NCI-H146 (cell line): ENCODE measurements at places on chromosomes 1 and 21.

DNA sequence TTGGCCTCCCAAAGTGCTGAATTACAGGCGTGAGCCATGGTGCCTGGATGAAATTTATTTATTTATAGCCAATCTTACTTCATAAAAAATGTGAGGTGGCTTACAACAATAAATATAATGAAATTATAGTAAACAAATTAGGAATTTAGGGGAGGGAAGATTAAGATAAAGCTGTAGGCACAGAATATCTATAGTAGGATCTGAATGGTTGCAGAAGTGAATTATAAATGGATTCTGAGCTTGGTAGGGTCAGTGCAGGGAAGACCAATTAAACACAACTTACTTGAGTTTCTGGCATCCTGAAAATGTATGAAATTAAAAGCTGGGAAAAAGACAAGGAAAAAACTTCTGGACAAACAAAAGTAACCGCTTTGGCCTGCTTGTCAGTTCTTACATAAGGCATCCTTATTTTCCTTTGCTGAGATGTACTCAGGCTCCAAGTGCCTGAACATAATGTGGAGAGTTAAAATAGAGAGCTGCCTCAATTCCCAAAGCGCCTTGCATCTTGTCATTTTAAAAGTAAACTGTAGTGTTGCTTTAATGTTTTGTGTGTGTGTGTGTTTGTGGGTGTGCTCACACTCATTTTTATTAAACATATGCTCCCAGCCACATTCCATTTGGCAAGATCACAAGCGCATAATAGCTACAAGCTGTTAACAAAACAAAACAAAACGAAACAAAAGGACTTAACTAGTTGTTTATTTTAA is 247.3 kb downstream of the S1PR1 start:
- DNase-seq, result no peak

DNA sequence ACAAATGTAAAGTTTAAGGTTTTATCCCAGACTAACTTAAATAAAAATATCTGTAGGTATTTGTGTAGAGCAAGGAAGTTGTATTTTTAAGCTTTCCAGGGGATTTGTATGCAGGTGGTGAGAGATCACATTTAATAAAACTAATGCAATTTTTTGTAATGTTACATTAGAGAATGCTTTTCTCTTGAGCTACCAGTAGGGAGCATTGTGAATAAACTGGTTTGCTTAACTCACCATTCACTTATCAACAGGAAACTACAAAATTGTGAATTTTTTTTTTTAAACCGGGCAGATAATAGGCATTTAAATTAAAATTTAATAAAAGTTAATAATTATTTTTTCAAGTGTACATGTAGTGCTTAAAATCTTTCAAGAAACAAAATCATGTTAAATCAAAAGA is 78.6 kb downstream of the IVNS1ABP start:
- DNase-seq, result no peak

DNA sequence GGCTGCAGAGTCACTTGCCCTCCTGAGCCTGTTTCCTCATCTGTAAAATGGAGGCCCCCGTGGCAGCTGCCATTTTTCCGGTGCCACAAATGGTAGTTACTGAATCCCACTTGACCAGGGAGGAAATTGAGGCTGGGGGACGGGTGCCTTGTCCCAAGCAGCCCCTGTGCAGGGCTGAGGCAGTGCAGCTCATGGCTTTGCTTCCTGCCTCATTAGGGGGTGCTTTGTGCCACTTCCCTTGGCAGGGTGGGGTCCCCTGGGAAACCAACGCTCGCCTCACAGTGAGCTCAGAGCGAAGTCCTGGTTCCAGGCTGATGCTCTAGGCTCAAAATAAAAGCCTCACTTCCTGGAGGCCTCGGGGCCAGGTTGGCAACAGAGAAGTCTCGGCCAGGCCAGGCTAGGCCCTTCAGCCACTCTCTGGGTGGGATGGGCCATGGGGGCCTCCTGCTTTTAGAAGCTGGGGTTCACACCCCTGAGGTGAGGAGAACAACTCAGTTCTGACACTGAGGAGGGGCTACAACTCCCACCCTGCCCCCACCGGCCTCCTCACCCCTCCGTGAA is 6.8 kb downstream of the LAPTM5 start:
- no peak for DNase-seq

DNA sequence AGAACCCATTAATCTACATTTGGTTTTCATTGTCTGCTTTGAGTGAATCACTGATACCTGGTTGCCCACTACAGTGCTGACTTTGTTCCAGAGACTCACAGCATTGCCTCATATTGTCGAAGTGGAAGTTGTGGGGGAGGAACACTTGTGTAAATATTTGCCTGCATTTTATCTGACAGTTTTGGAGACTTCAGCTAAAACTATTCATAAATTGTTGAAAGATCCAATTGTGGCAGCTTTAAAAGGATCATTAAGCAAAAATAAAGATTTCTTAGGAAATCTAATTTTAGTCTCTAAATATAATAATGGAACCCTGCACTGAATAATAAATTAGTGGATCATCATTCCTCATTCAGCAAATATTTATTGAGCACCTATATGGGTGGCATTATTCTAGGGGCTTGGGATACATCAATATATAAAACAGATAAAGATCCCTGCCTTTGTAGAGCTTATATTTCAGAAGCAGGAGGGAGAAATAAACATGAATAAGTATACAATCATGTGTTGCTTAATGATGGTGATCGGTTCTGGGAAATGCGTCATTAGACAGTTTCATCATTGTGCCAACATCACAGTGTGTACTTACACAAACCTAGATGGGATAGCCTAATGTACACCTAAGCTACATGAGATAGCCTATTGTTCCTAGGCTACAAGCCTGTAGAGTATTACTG is 73.5 kb downstream of the OSBPL9 start:
- peak; percentile 64 for DNase-seq

DNA sequence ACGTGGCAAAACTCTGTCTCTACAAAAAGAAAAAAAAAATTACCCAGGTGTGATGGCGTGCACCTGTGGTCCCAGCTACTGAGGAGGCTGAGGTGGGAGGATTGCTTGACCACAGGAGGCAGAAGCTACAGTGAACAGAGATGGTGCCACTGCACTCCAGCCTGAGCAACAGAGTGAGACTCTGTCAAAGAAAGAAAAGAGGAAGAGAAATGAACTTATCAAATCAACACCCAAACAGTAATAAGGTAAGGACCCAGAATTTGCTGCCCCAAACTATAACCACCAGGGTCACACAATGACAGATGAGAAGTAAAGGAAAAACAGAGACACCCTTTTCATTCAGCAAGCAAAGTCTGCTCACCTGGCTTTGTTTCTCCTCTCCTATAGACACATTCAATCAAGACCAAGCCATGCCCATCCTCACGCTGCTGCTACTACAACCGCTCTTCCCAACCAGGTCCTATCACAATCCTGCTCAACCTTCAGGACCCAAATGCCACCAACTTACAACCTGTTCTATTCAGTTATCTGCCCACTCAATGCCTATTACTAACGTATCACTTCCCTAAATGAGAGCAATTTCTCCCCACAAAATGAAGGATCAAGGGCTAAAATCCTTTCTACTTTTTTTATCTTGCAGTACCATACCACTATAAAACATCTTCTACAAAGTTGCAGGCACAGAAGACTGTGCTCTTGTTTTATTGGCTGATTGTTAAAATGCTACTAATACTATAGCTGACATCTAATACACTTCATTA is 183.5 kb downstream of the RERE start:
- DNase-seq, result no peak

DNA sequence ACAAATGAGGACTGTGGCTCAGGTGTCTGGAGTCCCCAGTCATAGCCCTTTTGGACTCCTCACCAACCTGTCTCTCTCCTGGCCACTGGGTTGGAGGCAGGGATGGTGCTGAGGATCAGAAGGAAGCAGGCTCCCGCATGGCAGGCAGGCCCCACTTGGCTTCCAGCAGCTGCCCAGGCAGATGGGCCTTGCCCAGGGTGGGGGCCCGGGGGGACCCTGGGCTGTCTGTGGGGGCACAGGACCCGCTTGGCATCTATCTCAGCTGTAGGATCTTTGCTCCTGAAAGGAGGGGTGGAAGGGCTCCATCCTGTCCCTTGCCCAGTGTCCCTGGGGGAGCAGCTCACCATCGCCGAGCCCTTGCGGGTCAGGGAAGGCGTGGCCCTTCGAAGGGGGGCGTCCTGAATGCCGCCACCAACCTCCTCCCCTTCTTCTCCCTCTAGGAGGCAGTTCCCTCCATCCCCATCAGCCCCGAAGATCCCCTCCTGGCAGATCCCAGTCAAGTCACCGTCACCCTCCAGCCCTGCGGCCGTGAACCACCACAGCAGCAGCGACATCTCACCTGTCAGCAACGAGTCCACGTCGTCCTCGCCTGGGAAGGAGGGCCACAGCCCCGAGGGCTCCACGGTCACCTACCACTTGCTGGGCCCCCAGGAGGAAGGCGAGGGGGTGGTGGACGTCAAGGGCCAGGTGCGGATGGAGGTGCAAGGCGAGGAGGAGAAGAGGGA is 154.5 kb downstream of the PEX14 start:
- DNase-seq, result no peak

DNA sequence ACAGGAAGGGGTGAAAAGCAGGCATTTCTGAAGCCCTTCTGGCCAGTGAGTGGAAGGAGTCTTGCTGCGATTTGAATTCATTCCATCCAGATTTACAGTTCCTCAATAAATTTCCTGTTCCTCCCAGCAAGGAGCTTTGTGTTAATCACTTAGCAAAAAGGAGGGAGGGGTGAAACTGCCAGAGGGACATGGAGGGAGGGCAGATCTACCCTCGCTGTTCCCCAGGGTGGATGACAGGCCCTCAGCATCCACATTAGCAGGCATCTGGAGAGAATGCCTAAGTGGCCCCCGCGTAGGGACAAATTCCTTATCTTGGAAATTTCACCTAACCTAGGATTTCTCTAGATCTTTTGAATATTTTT is 1.2 kb downstream of the ETV3 start:
- peak; percentile 28 for DNase-seq

GRCh38 chr21:21508859-21509258 is 510.6 kb downstream of the NCAM2 start:
- no peak for DNase-seq

DNA sequence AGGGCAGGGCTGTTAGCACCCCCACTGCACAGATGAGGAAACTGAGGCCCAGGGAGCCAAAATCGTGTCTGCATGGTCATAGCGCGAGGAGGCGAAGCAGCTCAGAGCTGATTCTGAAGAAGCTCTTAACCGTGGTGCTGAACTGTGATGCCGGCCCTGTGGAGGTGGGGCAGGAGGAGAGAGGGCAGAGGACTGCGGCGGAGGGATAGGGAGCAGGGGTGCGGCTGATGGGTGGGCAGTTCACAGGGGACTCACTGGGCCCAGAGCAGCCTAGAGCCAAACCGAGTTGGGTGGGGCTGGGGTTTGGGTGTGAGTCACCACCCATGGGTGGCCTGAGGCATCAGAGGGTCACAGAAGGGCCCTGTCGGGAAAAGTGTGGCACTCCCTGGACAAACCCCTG is 74.7 kb downstream of the RAP1GAP start:
- no peak for DNase-seq

DNA sequence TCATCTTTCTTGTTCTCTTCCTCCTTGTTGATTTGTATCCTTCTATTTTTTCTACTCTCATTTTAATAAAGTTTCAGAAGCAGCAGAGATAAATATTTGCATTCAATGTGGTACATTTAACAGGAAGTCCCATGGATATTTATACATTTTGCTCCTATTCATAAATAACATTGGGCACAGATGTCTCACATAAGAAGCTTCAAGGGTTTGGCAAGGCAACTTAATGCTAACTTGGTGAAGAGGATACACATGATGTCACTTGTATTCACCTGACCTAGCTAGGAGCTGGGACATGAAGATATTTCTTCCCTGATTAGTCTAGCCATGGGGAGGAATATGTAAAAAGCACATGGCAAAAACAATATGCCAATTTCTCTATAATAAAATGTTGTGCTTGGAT is 65.1 kb upstream of the DUSP10 start:
- no peak for DNase-seq

DNA sequence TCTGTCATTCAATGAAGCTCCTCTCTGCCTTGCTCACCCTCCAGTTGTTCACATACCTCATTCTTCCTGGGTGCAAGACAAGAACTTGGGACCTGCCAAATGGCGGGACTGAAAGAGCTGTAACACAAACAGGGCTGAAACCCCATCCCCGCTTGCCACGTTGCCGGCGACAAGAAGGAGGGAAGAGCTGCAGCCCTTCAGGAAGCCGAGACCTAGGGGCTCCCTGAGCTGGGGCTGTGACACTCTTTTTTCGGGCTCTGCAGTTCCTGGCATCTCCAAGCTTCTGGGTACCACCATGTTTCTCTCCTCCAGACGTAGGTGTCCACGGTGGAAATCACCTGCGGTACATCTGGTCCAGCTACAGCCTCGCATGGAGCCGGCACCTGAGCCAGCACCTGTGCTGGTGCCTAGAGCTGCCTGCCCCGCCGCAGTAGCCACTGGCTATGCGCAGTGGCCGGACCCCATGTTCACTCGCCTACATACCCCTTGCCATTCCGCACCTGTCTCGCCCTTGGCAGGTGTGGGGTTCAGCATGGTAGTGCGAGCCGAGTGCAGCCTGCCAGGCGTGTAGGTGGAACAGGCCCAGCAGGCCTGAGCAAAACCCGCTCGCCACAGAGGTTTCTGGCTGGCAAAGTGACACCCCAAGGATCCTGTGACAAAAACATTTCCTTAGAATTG is 367.0 kb upstream of the NEGR1 start:
- DNase-seq, result no peak

- peak; percentile 35 for DNase-seq
These were observed at the start of gene BATF3 for GRCh38 chr1:212699625-212700222. Gene BATF3 (minus strand): TSS chr1:212699840. CDS start chr1:212699762, 78 bp downstream.

DNA sequence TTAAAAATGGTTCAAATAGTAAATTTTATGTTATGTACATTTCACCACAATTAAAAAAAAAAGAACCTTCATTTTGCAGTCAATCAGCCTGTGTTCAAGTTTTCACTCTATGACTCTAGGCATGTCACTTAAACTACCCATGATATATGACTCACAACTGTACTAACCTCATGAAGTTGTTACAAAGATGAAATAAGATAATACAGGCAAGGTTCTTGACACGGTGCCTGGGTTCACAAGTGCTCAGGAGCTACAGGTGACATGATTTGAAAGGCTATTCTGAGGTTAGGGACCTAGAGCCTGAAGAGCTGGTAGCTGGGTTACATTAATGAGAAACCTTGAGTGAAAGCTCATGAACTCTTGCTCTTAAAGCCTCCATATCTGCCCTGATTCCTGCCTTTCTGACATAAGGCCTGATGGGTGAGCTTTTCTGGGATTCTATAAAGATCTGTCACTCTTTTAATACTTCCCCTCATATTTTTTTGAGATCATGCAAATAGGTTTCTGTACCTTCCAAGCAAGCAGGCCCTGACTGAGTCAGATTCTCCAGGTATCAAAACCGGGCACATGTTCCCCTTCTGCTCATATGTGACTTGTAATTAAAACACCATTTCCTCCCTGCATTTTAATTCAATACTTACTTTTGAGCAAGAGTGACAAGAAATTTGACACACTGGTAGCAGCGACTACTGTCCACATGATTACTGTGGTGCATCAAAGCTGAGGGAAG is 34.0 kb downstream of the PCSK9 start:
- DNase-seq, result no peak

DNA sequence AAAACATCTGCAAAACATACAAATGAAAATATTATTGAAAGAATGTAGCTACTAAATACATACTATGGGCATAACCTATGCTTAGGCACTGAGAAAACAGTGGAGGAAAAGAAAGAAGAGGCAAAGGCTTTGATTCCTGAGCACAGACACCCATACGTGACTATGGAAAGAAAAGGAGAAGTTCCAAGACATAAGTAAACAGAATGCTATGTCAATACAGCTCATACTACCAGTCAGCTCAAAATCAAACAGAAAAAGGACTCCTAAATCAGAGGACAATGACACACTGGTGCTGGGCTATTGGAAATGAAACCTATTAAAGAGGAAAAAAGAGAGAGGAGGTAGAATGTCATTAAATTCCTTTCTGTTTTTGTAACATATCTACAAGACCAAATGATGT is 225.4 kb downstream of the SMYD3 start:
- peak; percentile 18 for DNase-seq
